RPMI7951 (cell line): ENCODE measurements at places on chromosomes 16 and 17.

GRCh38 chr17:48025904-48026501 is 11.6 kb downstream of the COPZ2 start:
- DNase-seq, result peak; percentile 39

DNA sequence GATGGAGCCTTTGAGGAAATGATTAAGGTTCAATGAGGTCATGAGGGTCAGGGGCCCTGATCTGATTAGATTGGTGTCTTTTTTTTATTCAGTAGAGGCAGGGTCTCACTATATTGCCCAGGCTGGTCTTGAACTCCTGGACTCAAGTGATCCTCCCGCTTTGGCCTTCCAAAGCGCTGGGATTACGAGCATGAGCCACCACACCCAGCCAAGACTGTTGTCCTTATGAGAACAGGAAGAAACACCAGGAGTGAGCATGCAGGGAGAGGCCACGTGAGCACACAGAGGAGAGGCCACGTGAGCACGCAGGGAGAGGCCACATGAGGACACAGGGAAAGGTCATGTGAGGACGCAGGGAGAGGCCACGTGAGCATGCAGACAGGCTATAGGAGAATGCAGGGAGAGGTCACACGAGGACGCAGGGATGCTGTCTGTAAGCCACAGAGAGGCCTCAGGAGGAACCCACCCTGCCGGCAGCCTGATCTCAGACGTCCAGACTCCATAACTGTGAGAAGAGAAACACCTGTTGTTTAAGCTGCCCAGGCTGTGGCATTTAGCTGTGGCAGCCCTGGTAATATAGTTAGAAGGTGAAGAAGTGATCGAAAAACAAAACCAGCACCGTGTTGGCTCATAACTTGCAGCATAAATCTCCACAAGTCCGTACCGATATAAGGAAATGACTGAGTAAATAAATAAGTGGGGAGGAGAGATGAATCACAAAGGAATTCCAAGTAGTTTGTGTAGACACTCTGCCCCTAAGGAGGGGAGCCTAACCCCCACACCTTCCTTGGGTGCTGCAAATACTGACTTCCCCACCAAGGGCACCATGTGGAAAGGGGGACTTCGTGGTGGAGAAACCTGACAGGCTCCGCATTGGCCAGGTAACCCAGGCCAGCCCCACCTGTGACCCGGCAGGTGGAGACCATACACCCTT is 14.6 kb upstream of the CSNK1D start:
- peak; percentile 99 for DNase-seq

DNA sequence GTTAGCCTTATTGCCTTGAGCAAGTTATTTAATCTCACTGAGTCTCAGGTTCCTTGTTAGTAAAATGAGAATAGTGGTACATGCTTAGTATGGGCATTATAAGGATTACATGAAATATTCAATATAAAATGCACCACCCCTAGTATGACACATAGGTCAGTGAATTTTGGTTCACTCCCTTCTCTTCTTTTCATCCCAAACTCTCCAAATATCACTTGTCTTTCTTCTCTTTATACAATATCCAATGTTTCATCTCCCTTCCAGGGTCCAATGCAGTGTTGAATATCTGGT is 28.4 kb upstream of the CCL2 start:
- DNase-seq, result no peak

DNA sequence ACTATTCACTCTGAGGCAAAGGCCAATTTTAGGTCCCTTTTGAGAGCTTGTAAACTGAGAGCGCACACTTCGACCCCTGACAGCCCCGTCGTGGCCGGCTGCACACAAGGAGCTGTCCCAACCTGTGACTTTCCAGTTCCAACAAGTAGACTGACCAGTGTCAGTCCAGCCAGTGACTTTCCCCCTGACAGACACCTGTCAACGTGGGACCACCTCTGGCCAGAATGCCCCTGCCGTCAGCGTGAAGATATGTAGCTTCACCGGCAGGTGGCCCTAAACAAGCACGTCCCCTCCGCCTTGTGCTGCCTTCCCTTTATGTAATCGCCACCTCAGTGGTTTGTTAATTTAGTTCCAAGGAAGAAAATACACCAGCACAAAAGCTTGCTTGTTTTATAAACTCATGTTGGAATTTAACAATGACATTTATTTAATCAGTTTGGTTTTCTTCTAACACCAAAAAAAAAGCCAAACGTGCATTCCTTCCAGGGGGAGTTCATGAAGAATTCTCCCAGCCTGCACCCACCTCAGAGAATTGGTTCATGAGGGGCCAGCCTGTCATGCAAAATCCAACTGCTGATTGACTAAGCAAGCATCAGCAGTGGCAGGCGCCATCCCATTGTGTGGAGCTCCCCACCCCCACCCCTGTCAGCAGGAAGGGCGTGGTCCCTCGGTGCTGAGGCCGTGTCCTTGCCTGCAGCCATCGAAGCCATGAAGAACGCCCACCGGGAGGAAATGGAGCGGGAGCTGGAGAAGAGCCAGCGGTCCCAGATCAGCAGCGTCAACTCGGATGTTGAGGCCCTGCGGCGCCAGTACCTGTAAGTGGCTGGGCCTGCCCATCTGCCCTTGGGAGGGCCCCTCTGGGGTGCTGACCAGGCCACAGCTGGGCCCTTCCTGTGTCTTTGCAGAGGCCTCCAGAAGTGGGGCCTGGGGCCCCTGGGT is 33.9 kb downstream of the PLD6 start:
- no peak for DNase-seq

GRCh38 chr16:14070555-14070876 is 603 bp upstream of the MRTFB start:
- DNase-seq, result no peak

DNA sequence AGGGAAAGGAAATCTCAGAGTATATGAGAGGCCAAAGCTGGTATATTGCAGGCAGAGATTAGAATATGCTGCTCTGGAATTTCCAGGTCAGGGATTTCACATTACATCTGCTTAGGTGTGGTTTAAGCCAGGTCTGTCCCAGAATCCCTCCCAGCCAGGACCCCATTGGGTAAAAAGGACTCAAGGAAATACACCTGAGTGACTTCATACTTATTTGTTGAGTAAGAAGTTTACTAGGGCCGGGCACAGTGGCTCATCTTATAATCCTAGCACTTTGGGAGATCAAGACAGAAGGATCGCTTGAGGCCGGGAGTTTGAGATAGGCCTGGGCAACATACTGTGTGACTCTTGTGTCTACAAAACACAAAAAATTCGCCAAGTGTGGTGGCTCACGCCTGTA is 7.2 kb downstream of the PIPOX start:
- no peak for DNase-seq

GRCh38 chr16:10182222-10183053 is at the start of gene GRIN2A:
Gene GRIN2A, minus strand, starts transcription at chr16:10182428. Its CDS starts 2,017 bp downstream, at chr16:10180411.
- DNase-seq, result no peak

DNA sequence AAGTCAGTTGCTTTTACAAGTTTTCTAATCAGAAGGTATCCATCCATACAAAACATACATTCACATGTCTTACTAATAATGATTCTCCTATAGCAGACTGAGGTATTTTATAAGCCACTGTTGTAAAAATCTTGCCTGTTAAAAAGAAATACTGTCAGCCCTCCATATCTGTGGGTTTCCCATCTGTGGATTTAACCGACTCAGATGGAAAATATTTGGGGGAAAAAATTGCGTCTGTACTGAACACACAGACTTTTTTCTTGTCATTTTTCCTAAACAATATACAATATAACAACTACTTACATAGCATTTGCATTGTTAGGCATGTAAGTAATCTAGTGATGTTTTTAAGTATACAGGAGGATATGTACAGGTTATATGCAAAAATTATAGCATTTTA is 90.4 kb downstream of the PARN start:
- DNase-seq, result no peak

DNA sequence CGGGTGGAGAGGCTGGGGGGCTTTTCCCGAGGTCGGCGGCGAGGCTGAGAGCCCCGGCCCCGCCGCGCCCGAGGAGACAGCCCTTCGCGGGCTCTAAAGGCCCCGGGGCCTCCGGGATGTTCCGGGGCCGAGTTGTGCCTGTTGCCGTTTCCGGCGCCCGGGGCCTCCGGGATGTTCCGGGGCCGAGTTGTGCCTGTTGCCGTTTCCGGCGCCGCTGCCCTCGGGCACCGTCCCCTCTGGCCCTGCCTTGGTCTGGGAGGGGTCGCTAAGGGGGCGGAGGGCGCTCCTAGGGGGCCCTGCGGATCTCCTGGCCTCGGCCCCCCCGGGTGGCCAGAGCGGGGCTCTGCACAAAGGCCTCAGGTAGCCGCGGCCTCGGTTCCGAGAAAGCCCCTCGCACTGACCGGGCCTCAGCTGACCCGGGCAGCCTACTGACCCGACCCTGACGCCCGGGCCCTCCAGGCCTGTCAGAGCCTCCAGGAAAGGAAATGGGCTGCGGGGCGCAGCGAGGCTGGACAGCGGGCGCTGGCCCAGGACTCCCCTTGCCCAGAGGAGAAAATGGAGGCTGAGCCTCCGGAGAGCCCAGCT is 24.2 kb downstream of the ACTG1 start:
- DNase-seq, result no peak

GRCh38 chr16:86772671-86773353 is 194.5 kb downstream of the FOXL1 start:
- DNase-seq, result peak; percentile 90

DNA sequence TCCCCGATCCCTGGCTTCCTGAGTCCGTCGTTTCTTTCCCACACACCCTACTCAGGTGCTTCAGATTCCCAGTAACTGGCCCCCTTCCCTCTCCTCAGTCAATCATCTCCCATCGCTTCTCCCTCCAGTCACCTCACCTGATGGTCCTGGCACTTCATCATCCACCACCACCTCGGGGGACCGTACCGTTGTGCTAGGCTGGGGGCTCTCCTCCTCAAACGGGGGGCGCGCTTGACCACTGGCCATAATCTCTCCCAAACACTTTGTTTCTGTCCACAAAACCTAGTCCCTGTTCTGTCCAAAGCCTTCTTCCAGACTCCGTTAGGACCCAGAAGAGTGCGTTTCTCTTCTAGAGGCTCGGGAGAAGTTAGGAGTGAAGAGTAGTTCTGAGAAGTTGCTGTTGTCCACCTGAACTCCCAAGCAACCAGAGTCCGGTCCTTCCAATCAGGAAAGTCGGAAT is at the start of gene SPDYE4:
TSS of gene SPDYE4 (minus strand) at position 410 of the 460 bp plus-strand sequence. CDS start at position 246, 164 bp downstream.
- DNase-seq, result no peak

DNA sequence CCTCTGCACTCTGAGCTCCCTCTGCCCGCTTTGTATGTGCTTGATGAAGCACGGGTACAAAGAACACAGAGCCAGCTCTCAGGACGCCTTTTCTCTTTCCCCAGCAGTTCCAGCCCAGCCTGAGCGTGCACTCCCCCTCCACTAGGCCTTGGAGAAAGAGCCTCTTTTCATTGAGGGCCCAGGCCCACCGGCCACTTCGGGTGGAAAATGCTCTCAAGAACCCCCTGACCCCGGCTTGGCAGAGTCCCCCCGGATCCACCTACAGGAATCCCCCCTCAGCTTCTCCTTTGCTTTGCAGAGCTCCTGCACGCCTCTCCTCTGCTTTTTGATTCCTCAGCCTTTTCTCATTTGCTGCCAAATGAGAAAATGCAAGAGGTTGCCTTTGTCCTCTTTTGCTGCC is 30.2 kb downstream of the MRC2 start:
- no peak for DNase-seq

DNA sequence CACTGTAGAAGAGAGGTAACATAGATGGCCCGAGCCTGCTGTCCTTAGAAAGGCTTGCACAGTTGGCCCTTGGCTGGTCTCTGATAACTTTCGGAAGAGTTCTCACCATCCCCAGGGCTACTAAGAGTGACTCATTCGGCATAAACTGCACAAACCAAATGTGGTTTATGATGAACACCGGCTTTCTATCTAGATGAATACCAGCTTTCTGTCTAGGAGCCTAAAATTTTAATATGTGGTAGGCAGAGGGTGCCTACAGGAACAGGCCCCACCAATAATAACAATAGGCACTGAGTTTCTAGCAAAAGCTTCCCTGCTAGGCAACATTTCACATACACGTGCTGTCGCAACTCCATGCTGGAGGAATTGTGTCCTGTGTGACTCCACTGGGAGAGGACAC is 15.4 kb downstream of the CNOT1 start:
- peak; percentile 89 for DNase-seq

DNA sequence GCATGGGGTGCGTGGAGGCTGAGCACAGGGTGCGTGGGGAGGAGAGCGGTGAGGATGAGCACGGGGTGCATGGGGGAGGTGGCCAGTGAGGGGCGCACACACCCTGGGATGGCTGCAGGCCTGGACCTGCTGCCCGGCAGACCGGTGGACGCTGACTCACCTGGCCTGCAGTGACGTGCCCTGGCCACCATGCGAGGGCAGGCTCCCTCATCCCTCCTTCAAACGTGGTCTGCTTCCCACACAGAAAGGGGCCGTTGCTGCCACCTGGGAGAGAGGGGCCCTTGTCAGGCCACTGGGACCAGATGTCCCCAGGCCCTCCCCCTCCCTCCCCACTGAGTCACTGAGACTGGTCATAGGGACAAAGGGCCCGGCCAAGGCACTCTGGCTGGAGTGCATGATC is 20.1 kb upstream of the APRT start:
- no peak for DNase-seq

GRCh38 chr16:2237493-2238149 is 1.4 kb downstream of the DNASE1L2 start:
- DNase-seq, result no peak

DNA sequence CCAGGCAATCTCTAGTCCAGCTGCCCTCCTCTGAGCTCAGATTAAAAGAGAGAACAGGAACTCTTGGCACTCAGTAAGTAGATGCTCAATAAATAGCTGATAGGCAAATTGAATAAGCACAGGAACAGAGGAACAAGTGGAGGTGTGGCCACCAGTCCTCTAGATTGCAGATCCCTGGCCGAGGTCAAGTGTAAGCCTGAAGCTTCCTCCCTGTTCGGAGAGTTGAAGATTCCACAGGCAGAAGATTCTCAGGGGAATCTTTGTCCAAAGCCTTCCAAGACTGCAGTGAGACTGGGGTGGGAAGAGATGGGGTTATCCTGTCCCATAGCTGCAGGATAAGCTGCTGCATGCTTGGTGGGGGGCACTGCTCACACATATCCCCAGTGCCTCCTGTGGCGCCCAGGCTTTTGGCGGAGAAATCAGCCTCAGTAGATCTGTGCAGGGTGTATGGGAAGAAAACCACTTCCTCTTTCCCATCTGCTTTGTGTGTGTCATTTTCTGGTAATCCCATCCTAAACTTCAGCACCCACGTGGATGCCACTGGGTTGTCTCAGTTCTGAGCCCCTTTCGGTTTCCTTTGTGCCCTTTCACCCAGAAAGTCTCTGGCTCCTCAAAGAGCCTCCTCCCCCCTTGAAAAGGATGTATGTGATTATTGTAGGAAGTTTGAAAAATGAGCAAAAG is 12.1 kb downstream of the CD300A start:
- DNase-seq, result peak; percentile 38

DNA sequence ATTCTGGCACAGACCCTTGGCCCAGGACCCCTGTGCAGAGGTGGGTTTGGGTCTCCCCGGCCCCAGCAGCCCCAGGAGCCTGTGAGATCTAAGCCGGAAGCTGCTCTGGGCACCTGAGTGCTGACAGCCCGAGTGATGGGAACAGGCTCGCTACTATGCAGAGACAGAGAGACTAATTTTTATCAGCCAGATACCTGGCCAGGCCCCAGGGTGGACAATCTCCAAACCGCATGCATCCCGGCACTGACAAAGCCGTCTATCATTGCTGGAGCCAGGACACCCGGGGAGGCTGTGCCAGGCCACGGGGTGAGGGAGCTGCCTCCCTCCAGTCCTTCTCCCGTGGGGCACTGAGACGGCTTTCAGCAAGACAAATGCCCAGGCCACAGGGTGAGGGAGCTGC is 25.0 kb downstream of the CBFA2T3 start:
- no peak for DNase-seq

GRCh38 chr16:1980030-1980769 is 1.1 kb downstream of the NOXO1 start:
- DNase-seq, result no peak

- peak; percentile 79 for DNase-seq
Measured at GRCh38 chr16:10729104-10730048, 14.3 kb upstream of the NUBP1 start.

GRCh38 chr17:28500712-28501379 is 5.3 kb upstream of the FOXN1 start:
- no peak for DNase-seq
